CD4-positive, alpha-beta T cell (primary cell): ENCODE measurements at places on chromosomes 7 and 10. TPM values are rescaled to one million over a fixed set of nuclear protein-coding genes. Genes with fewer than 3 reads are reported as not detected.

GRCh38 chr7:25084821-25085220, 40.2 kb downstream of the CYCS start:
- H3K27ac ChIP-seq, result no peak overlapping the region
- DNase-seq, result no peak
- no peaks in the 10 kb centered on the region for H3K27me3 ChIP-seq
- no peak overlapping the region for H3K4me3 ChIP-seq
- no peaks in the 10 kb centered on the region for H3K36me3 ChIP-seq

GRCh38 chr7:151624246-151624928, 104.7 kb upstream of the RHEB start:
- no peak overlapping the region for H3K4me3 ChIP-seq
- no peak for DNase-seq
- H3K27ac ChIP-seq, result no peak overlapping the region
- H3K27me3 ChIP-seq, result no peaks in the 10 kb centered on the region
- H3K36me3 ChIP-seq, result peaks cover 3% of the 10 kb centered on the region

The MTG1 gene
- 34.9 TPM for total RNA-seq

DNA sequence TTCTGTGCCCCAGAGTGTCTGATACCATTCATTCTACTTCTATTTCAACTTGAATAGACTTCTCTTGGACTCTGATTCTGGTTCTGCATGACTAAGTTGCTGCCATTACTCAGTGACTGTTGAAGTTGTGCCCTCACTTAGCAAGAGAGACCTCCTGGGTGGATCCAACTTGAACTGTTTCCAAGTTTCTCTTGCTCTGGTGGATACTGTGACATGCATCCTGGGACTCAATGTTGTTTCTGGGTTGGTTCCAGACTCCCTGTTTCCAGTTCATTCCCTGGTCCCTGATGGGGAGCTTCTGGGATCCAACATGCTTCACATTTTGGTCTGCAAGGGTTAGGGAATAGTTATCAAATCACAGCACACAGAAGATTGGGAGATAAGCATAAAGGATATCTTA, 26.2 kb upstream of the PRPF18 start:
- no peaks in the 10 kb centered on the region for H3K27me3 ChIP-seq
- no peaks in the 10 kb centered on the region for H3K36me3 ChIP-seq
- H3K4me1 ChIP-seq, result no peaks in the 10 kb centered on the region
- H3K4me3 ChIP-seq, result no peak overlapping the region

DNA sequence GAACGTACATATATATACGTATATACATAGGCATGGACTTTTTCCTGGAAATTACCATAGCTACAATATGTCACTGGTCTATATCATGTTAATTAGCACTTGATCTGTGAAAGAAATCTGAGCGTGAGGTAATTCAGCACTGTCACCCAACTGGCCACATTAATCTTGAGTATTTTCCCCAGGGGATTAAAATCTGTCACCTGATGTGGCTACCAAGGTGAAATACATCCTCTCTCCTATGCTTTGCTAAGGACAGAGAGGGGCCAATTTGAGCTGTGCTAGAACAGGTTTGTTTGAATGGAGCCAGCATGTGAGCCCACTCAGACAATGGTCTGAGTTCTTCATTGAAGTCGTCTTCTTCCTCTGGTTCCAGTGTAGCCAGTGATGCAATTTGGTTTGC, 33.3 kb downstream of the CYCS start:
- H3K36me3 ChIP-seq, result no peaks in the 10 kb centered on the region
- DNase-seq, result no peak
- H3K4me3 ChIP-seq, result no peak overlapping the region
- H3K4me1 ChIP-seq, result peaks cover 9% of the 10 kb centered on the region

DNA sequence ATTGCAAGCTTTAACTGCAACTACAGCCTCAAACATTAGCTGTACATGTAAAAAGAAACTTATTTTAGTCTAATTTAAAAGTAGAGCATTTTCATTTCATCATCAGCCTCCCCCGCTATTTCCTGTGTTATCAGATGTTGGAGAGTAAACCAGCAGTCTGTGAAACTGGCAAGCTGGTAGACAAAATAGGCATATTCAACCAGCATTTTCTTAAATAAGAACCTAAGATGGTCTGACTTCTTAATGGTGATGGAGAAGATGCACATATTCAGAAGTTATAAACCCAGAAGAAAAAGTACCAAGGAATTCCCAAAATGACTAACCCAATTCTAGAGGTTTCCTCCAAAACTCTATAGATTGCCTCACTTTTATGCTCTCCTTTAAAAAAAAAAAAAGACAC, 24.9 kb downstream of the PIK3AP1 start:
- no peaks in the 10 kb centered on the region for H3K27me3 ChIP-seq
- H3K27ac ChIP-seq, result no peak overlapping the region
- H3K4me1 ChIP-seq, result no peaks in the 10 kb centered on the region
- no peak for DNase-seq
- no peaks in the 10 kb centered on the region for H3K36me3 ChIP-seq

GRCh38 chr7:24601600-24601999, 28.3 kb downstream of the PALS2 start:
- DNase-seq, result no peak
- no peaks in the 10 kb centered on the region for H3K36me3 ChIP-seq
- H3K4me1 ChIP-seq, result no peaks in the 10 kb centered on the region
- no peaks in the 10 kb centered on the region for H3K27me3 ChIP-seq
- no peak overlapping the region for H3K27ac ChIP-seq

DNA sequence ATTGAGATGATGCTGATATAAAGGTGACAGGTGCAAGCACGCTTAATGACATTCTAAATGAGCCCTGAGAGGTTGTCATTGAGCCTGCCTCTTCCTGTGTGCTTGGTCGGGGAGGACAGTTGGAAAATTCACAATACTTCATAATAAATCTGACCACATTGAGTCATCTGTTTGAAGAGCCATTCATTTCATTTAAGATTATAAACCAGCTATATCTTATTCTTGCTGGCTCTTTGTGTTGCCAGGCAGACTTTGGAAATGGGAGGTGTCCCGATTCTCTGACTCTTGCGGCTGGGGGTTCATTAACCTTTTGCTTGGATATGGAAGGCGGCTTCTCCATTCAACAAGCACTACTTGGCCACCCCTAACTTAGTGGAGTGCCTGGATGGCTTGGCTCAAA, 198.2 kb downstream of the FANK1 start:
- no peak overlapping the region for H3K4me3 ChIP-seq
- no peaks in the 10 kb centered on the region for H3K36me3 ChIP-seq
- no peaks in the 10 kb centered on the region for H3K27me3 ChIP-seq
- DNase-seq, result no peak
- no peaks in the 10 kb centered on the region for H3K4me1 ChIP-seq
- H3K27ac ChIP-seq, result no peak overlapping the region

The NT5C3A gene
- total RNA-seq, result 31.5 TPM

DNA sequence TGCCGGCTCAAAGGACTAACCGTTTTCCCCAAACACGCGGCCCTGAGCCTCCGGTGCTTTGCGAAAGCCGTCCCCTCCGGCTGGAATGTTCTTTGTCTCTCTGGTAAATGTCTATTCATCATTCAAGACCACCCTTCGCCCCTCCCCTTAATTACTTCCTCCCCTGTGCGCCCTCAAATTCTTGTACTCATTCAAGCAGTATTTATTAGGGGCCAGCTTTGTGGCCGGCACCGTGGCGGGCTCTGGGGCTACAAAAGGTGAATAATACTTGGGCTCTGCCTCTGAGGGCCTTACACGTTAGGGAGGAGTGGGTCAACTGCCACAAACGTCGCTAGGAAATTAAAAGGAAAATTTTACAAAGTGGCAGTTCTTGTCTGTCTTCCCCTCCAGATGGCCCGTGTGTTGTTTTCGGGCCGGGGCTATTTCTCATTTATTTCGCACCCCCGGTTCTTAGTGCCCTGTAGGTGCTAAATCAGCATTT, 1.5 kb upstream of the MEST start:
- H3K4me1 ChIP-seq, result peaks cover 43% of the 10 kb centered on the region
- H3K4me3 ChIP-seq, result no peak overlapping the region
- no peaks in the 10 kb centered on the region for H3K36me3 ChIP-seq
- H3K27ac ChIP-seq, result no peak overlapping the region
- no peak for DNase-seq
- H3K27me3 ChIP-seq, result peaks cover 25% of the 10 kb centered on the region

The TCAF2 gene
- 30.2 TPM for total RNA-seq

The SNCG gene
- total RNA-seq, result not detected

- peaks cover 43% of the 10 kb centered on the region for H3K4me1 ChIP-seq
- DNase-seq, result no peak
- no peaks in the 10 kb centered on the region for H3K27me3 ChIP-seq
- H3K4me3 ChIP-seq, result no peak overlapping the region
- no peaks in the 10 kb centered on the region for H3K36me3 ChIP-seq
Measured at GRCh38 chr7:44887293-44887692, 2.0 kb upstream of the PURB start.

The KEL gene
- total RNA-seq, result not detected

DNA sequence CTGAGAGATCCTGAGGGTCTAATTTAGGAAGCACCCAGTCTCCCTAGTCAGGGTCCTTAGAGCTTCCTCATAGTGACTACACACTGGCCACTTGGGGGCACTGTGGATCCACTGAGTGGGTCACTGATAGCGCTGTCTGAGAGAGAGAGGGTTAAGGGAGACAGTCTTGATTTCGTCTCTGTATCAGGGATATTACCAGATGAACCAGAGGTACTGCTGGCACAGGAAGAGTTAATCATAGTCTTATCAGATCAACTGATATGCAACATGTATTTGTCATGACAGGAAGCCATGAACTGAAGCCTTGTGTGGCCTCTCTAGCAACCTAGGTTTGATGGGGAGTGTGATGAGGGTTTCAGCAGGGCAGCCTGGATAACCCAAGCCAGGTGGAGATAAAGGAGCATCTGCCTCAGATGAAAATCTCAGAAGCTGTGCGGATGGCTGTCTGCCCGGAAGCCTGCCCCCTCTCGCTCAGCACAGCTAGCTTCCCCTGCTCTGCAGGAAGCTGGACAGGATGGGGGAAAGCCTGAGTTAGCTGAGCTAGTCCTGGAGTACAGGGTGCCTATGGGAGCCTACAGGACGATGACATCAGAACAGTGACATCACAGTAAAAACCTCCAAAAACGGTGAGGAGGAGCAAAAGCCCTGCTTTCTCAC, 214.0 kb upstream of the PRSS1 start:
- peak overlapping the region; percentile 15 for H3K4me3 ChIP-seq
- peak; percentile 59 for DNase-seq
- no peaks in the 10 kb centered on the region for H3K36me3 ChIP-seq
- no peaks in the 10 kb centered on the region for H3K27me3 ChIP-seq
- peaks cover 19% of the 10 kb centered on the region for H3K4me1 ChIP-seq

DNA sequence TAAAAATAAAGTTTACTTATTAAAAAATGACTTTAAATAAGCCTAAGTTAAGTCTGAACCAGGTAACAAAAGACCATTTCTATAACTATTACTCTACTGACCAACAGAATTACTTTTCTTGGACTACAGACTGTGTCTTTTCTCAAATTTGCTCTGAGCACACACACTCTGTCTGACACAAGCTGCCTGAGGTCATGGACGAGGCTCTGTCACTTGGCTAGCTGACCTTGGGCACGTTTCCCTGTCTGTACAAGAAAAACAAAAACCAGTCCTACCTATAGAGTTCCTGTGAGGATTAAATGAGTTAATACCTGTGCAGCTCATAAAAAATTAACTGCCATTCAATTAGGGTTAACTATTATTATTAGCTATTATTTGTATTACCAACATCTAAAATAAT, 22.9 kb downstream of the ATE1 start:
- no peaks in the 10 kb centered on the region for H3K27me3 ChIP-seq
- no peak overlapping the region for H3K27ac ChIP-seq
- DNase-seq, result no peak
- H3K4me3 ChIP-seq, result no peak overlapping the region

The WNT16 gene
- not detected for total RNA-seq

- H3K36me3 ChIP-seq, result no peaks in the 10 kb centered on the region
- DNase-seq, result peak; percentile 9
- no peak overlapping the region for H3K27ac ChIP-seq
Measured at GRCh38 chr10:4770801-4771553, 55.0 kb upstream of the AKR1E2 start.
